ENCODE measurements at places on chromosomes 1 and 21.

DNA sequence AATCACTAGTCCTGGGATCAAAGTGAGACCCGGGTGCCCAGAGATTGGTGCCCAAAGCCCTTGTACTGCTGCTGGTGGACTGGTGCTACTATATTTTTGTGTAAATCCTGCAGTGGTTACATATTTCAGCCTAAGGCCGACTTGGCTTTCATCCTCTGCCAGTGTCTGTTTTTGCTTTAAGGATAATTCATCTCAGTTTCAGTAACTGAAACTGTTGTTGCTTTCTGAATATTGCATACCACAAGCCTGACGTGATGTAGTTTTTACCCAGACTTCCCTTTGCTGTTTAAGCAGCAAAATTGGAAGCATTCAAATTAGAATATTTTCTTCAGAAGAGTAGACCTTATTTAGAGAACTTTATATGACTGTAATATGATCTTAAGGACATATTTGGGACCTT, 341.8 kb downstream of the RYR2 start:
- no peak overlapping the region for H3K27ac ChIP-seq
- no peak for DNase-seq
- no peaks in the 10 kb centered on the region for H3K36me3 ChIP-seq
- H3K4me3 ChIP-seq, result no peak overlapping the region
- H3K27me3 ChIP-seq, result no peaks in the 10 kb centered on the region
- no peaks in the 10 kb centered on the region for H3K4me1 ChIP-seq

- no peak overlapping the region for H3K4me3 ChIP-seq
- H3K4me1 ChIP-seq, result peaks cover 8% of the 10 kb centered on the region
- no peaks in the 10 kb centered on the region for H3K36me3 ChIP-seq
Measured at GRCh38 chr1:66580081-66580480, 46.1 kb downstream of the SGIP1 start.

GRCh38 chr1:116218922-116219321, 107.7 kb downstream of the MAB21L3 start:
- no peaks in the 10 kb centered on the region for H3K27me3 ChIP-seq
- no peaks in the 10 kb centered on the region for H3K4me1 ChIP-seq
- DNase-seq, result no peak
- no peak overlapping the region for H3K4me3 ChIP-seq
- no peak overlapping the region for H3K27ac ChIP-seq

DNA sequence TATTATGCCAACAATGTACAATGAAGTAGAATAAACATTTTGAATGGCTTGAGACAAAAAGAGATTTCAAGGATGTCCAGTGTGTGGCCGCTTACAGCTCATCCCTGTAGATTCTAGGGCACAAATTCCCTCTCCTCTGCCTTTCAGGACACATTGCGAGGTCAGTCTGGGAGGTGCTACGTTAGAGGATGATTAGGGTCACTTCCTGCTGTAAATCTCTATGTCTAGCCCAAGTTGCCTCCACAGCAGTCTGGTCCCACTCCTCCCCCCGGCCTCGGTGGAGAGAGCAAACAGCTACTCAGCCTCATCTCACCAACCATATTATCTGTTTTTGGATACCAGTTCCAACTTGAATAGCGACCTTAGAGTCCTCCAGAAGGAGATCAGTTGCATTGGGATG, 17.0 kb downstream of the KCNJ10 start:
- H3K27me3 ChIP-seq, result no peaks in the 10 kb centered on the region
- no peak for DNase-seq
- H3K4me1 ChIP-seq, result no peaks in the 10 kb centered on the region
- no peak overlapping the region for H3K27ac ChIP-seq

DNA sequence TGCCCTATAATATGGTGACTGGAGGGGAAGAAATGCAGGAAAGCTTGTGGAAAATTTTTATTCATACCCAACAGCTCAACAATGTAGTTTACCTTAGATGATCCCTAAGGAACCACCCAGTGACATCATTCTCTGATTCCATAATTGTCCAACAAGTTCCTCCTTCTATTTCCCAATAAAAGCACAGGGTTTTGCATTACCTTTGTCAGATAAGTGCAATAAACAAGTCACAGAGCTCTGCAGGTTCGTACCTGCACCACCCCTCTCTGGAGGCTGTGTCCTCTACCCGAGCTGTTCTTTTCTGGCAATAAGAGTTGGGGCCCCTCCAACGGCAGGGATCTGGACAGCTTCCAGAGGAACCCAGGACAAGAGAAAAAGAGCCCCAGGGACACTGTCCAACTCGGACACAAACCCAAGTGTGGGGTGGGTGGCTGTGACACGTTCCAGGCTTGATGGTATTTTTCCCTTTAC, 38.8 kb downstream of the RCAN1 start:
- H3K27me3 ChIP-seq, result no peaks in the 10 kb centered on the region
- H3K4me3 ChIP-seq, result no peak overlapping the region
- H3K36me3 ChIP-seq, result no peaks in the 10 kb centered on the region
- peaks cover 28% of the 10 kb centered on the region for H3K4me1 ChIP-seq

DNA sequence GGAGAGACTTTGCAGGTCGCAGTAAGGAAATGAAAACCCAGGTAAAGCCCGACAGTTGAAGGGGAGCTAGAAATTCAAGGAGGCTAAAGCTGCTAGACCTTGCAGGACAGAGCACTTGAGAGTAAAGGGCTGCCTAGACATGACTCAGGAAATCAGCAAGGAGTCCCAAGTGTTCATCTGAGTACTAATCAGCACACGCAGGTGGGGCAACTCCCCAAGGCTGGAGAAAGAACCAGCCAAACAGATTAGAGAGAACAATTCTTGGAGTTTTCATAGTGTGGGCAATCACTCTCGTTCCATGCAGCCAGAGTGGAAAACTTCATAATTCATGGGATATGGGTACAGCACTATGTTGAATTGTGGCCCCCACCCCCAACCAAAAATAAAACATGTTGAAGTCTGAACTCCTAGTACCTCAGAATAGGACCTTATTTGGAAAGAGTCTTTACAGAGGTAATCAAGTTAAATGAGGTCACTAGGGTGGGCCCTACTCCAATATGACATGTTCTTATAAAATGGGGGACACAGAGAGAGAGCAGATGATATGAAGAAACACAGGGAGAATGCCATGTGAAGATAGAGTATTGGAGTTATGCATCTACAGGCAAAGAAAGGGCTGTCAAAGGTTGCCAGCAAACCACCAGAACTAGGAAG, 28.0 kb downstream of the SYDE2 start:
- no peak overlapping the region for H3K4me3 ChIP-seq
- no peak overlapping the region for H3K27ac ChIP-seq
- H3K27me3 ChIP-seq, result no peaks in the 10 kb centered on the region
- peaks cover 12% of the 10 kb centered on the region for H3K36me3 ChIP-seq
- no peak for DNase-seq

- no peak overlapping the region for H3K27ac ChIP-seq
- H3K4me1 ChIP-seq, result no peaks in the 10 kb centered on the region
- H3K27me3 ChIP-seq, result peaks cover 4% of the 10 kb centered on the region
- no peak for DNase-seq
- no peaks in the 10 kb centered on the region for H3K36me3 ChIP-seq
Measured at GRCh38 chr1:76142771-76143540, 68.4 kb downstream of the ST6GALNAC3 start.
